Progenitor cell of endocrine pancreas (in vitro differentiated cells): ENCODE measurements at places on chromosomes 2 and 18.

DNA sequence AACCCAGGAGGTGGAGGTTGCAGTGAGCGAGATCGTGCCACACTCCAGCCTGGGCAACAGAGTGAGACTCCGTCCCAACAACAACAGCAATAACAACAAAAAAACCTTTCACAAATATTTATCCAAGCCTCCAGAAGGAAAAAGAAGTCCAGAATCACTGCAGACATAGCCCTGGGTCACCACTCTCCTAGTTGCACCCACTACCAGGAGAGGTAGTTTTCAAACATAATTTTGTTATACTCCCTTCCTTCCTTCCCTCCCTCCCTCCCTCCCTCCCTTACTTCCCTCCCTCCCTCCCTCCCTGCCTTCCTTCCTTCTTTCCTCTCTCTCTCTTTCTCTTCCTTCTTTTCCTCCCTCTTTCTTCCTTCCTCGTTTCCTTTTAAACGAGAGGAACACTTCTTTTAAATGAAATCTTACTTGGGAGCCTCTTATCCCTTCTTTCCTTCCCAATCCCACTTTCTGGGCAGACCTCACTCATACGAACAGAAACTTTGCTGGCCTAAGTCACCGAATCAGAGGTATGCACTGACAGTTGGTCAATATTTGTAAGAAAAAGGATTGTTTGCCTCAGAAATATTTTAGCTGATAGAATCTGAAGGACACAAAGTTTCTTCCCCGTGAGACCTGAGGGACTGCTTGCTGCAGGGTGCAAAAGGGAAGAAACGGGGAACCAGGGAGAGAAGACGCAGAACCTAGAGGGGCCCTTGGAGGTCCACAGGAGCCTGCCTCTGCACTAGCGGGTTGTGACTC lies 88.1 kb upstream of the AGAP1 start:
- no peak for DNase-seq

GRCh38 chr2:50385349-50385748 lies 646.6 kb downstream of the NRXN1 start:
- DNase-seq, result no peak

- DNase-seq, result no peak
These were observed 74.6 kb upstream of the RNF152 start for GRCh38 chr18:61967252-61967891.

GRCh38 chr2:31166925-31167324 lies 28.7 kb upstream of the GALNT14 start:
- DNase-seq, result no peak

GRCh38 chr2:24491542-24492420 lies 727 bp downstream of the NCOA1 start:
- peak; percentile 47 for DNase-seq

- DNase-seq, result no peak
These were observed 75.4 kb downstream of the ANKRD12 start for GRCh38 chr18:9211955-9212354.

DNA sequence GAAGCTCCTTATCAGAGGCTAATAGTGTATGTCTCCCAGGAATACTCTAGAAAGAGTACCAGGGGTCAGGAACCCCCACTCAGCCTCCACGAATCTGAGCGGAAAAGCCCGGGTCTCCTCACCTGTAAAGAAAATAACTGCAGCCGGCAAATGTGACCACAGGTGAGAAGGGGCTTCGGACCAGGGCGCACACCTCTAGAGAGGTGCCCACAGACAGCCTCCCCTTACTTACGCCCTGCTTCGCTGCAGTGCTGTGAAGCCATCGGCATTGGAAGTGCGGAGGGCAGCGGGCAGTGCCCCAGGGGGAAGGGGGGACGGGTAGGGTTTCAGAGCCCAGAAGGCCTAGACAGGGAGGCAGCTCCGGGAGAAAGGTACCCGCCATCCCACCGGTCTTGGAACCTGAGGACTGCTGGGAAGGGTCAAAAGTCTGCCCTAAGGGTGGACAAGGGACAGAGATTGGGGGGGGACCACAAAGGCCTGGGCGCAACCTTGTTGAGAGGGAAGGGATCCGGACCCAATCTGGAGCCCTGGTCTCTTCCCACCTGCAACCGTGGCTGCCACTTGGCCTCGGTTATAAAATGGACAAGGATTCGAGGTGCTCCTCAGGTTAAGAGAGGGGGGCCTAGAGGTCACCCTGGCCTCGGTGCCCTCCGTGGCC lies 642 bp upstream of the STEAP3 start:
- DNase-seq, result no peak
